ENCODE measurements at places on chromosomes 5 and 9. TPM values are rescaled to one million over a fixed set of nuclear protein-coding genes. Genes with fewer than 3 reads are reported as not detected.

Gene EPB41L4A
- not detected for total RNA-seq

Gene OTP
- total RNA-seq = not detected

Gene GGTA1
- not detected for total RNA-seq

Gene TMEM252
- not detected for total RNA-seq

Gene LSM11
- 9.2 TPM for total RNA-seq

Gene TMEM232
- 1.6 TPM for total RNA-seq

Gene ADAMTSL2
- not detected for total RNA-seq

Gene OR1L8
- total RNA-seq = not detected

Gene CD74
- 325 TPM for total RNA-seq

Gene CTNND2
- not detected for total RNA-seq

All from activated CD4-positive, alpha-beta T cell treated with anti-CD3 and anti-CD28 coated beads, Interleukin-2, amount 10 ng/mL, durations not matched to agents 24 days and 14 days (primary cell).